ENCODE measurements at places on chromosomes 1 and 21.

- DNase-seq: no peak
Measured at GRCh38 chr1:242427519-242427918, 97.0 kb downstream of the PLD5 start.

- peak; percentile 49 for DNase-seq
Measured at GRCh38 chr1:32242341-32242851, 4.6 kb upstream of the FAM167B start.

DNA sequence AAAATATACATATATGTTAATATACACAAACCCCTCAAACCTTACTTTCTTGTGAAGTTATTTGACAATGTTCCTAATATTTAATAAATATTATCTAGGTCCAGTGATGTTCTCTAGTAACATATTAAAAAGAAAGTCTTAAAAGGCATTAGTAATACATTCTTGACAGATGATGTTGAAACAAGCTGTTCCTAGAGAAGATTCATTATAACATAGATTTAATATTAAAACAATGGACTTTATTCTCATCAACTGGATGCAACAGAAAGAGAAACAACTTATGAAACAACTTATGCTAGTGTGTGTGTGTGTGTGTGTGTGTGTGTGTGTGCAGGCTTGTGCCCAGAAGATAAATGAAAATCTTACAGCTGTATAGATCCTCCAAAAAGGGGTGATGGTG lies 68.5 kb upstream of the PLXNA2 start:
- DNase-seq: no peak

DNA sequence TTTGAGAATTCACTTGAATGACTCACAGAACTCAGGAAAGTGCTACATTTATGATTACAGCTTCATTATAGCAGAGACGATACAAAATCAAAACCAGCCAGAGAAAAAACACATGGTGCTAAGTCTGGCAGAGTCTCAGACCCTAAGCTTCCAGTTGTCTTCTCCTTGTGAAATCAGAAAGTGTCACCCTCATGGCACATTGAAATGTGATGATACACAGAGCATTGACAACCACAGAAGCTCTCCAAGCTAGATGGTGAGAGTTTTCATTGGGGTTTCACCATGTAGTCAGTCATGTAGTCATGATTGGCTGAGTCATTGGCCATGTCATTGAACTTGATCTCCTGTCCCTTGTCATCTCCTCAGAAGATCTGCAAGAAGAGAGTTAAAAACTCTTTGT lies 526.6 kb downstream of the MRPL39 start:
- no peak for DNase-seq

GRCh38 chr1:204841798-204842197 lies 28.9 kb upstream of the NFASC start:
- peak; percentile 16 for DNase-seq

GRCh38 chr1:181113059-181113641 lies 24.6 kb downstream of the IER5 start:
- no peak for DNase-seq

- DNase-seq: no peak
Measured at GRCh38 chr1:160244209-160244608, 18.1 kb downstream of the DCAF8 start.

All from GM12865 (cell line).